ENCODE measurements at places on chromosomes 7 and 10. TPM values are rescaled to one million over a fixed set of nuclear protein-coding genes. Genes with fewer than 3 reads are reported as not detected.

- no peaks in the 10 kb centered on the region for H3K36me3 ChIP-seq
- H3K4me3 ChIP-seq: no peak overlapping the region
- H3K4me1 ChIP-seq: no peaks in the 10 kb centered on the region
- no peak for DNase-seq
- H3K27ac ChIP-seq: no peak overlapping the region
- H3K27me3 ChIP-seq: no peaks in the 10 kb centered on the region
Observed at GRCh38 chr7:12623885-12624498, 53.5 kb downstream of the SCIN start.

GRCh38 chr10:122911889-122912484 lies 1.6 kb downstream of the FAM24A start:
- no peak overlapping the region for H3K27ac ChIP-seq
- peaks cover 14% of the 10 kb centered on the region for H3K27me3 ChIP-seq
- peak; percentile 52 for DNase-seq
- no peak overlapping the region for H3K4me3 ChIP-seq
- no peaks in the 10 kb centered on the region for H3K4me1 ChIP-seq
- no peaks in the 10 kb centered on the region for H3K36me3 ChIP-seq

GRCh38 chr10:30059209-30060107 lies at the start of gene JCAD:
Gene JCAD, minus strand, starts transcription at chr10:30059586. Its CDS starts 11,774 bp downstream, at chr10:30047812.
- H3K27me3 ChIP-seq: no peaks in the 10 kb centered on the region
- peaks cover 37% of the 10 kb centered on the region for H3K4me1 ChIP-seq

The KAZALD1 gene
- total RNA-seq: 21.2 TPM

Data from PC-9 (cell line).